Upper lobe of right lung (tissue), 1 donor: ENCODE measurements at places on chromosomes 16 and 17.

- no peaks in the 10 kb centered on the region for H3K27me3 ChIP-seq
- H3K4me1 ChIP-seq: peaks cover 19% of the 10 kb centered on the region
- H3K27ac ChIP-seq: no peak overlapping the region
- no peaks in the 10 kb centered on the region for H3K36me3 ChIP-seq
- H3K4me3 ChIP-seq: no peak overlapping the region
Observed at GRCh38 chr17:15274017-15274416, 8.9 kb upstream of the PMP22 start.

- peaks cover 47% of the 10 kb centered on the region for H3K4me1 ChIP-seq
- no peak overlapping the region for H3K4me3 ChIP-seq
- no peak overlapping the region for H3K27ac ChIP-seq
- no peaks in the 10 kb centered on the region for H3K27me3 ChIP-seq
- peaks cover 5% of the 10 kb centered on the region for H3K36me3 ChIP-seq
Observed at GRCh38 chr16:89370081-89370511, 120.3 kb downstream of the ANKRD11 start.

DNA sequence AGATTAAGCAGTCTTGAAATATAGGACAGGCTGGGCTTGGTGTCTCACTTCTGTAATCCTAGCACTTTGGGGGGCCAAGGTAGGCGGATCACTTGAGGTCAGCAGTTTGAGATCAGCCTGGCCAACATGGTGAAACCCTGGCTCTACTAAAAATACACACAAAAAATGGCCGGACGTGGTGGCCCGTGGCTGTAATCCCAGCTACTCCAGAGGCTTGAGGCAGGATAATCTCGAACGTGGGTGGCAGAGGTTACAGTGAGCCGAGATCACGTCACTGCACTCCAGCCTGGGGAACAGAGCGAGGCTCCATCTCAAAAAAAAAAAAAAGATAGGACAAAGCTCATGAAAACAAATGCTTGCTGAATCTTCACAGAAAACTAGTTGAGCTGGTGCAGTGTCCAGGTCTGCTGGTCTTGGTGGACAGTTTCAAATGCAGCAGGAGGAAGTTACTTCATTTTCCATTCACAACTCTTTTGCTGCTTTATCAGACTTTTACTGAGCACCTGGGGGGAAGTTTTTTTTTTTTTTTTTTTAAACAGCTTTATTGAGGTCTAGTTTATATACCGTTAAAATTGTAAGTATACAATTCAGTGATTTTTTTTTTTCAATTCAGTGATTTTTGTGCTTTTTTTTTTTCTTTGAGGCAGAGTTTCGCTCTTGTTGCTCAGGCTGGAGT lies 45.2 kb downstream of the SNX29 start:
- H3K27me3 ChIP-seq: no peaks in the 10 kb centered on the region
- no peak overlapping the region for H3K27ac ChIP-seq
- no peak for DNase-seq

GRCh38 chr17:59441464-59442096 lies 110.1 kb downstream of the YPEL2 start:
- H3K27me3 ChIP-seq: no peaks in the 10 kb centered on the region
- no peaks in the 10 kb centered on the region for H3K36me3 ChIP-seq
- no peak for DNase-seq

DNA sequence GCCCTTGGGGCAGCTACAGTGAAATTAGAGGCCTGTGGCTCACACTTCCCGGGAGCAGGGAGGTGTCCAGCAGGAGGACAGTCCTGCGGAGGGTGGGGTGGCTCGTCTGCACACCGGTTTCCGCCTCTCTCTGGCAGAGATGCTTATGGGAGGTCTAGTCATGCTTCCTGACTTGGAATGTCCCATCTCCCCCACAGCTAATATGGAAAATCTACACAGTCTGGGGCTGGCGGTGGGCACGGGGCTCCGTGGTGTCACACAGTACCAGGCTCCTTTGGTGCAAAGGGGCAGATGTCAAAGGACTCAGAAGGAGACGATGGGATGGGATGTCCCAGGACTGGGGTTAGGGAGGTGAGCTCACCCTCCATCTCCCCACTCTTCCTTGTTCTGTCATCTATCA lies 44.1 kb upstream of the DOC2B start:
- H3K27ac ChIP-seq: no peak overlapping the region
- no peaks in the 10 kb centered on the region for H3K27me3 ChIP-seq
- no peak overlapping the region for H3K4me3 ChIP-seq
- H3K36me3 ChIP-seq: no peaks in the 10 kb centered on the region
- peak; percentile 51 for DNase-seq

DNA sequence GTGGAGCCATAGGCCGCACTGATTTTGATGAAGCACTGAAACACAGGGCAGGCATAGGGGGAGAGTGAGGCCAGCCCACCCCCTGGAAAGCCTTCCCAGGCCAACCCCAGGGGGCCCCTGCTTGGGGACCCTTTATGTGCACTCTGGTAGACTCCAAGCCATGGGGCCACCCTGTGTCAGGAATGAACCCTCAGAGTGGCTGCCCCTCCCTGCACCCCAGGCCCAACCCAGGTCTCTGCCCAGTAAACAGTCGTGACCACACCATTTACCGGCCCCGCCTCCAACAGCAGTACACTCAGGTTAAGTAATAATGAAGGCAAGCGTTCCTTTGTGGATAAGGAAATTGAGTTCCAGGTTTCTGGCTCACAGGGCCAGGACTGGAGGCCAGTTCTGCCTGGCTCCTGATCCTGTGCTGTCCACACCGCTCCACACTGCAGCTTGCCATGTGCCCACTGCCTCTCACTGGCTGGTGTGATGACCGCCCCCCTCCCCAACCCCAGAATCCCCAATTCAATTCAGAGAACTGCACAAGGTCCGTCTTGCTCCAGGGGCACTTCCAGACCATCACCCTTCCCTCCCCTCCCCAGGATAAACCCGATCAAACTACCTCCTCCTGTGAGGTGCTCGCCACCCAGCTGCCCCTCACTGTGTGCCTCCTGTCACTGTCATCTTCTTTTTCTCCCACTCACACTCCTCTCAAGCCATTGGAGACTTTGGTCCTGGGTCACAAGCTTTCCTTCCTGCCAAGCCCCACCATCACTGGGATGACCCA lies 13.6 kb downstream of the PIMREG start:
- DNase-seq: no peak
- H3K4me1 ChIP-seq: no peaks in the 10 kb centered on the region
- H3K36me3 ChIP-seq: no peaks in the 10 kb centered on the region
- H3K4me3 ChIP-seq: no peak overlapping the region
- H3K27me3 ChIP-seq: peaks cover 7% of the 10 kb centered on the region
- H3K27ac ChIP-seq: no peak overlapping the region

DNA sequence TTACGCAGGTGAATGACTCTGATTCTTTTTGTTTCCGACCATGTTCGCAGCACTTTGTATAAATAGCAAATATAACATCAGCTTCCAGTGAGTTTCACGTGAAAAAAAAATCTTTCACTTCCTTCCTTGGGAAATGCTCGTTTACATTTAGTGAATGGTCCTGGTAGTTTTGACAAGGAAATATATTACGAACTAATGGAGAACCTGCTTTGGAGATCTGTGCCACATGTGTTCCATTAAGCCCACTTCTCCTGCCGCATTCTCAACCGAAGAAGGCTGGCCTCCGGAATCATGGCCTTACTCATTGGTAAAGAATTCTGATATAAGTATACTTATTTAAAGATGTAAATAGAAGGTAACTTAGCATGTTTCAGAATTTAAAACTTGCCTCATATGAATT lies 3.6 kb downstream of the CRAMP1 start:
- no peaks in the 10 kb centered on the region for H3K27me3 ChIP-seq
- peaks cover 45% of the 10 kb centered on the region for H3K4me1 ChIP-seq
- DNase-seq: no peak
- no peak overlapping the region for H3K27ac ChIP-seq
- H3K36me3 ChIP-seq: peaks cover 24% of the 10 kb centered on the region

DNA sequence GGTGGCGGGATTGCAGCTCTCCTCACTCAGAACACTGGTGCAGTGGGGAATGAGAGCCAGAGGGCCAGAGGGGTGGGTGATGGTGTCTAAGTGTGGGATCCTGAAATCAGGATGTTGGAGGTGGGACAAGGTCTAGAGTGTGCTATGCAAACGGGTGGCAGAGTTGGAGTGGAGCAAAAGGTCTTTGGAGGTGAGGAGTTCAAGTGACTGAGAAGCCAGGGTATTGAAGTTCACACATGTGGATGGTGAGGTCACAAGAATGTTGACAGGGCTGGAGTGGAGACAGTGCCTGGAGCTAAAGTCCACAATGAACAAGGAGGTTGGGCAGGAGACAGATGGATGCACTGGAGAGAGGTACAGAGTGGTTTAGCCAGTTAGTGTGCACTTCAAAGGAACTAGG lies 38.3 kb upstream of the MAP3K14 start:
- H3K27ac ChIP-seq: no peak overlapping the region
- no peak overlapping the region for H3K4me3 ChIP-seq
- H3K4me1 ChIP-seq: no peaks in the 10 kb centered on the region
- no peaks in the 10 kb centered on the region for H3K36me3 ChIP-seq
- DNase-seq: peak; percentile 9
- H3K27me3 ChIP-seq: no peaks in the 10 kb centered on the region

DNA sequence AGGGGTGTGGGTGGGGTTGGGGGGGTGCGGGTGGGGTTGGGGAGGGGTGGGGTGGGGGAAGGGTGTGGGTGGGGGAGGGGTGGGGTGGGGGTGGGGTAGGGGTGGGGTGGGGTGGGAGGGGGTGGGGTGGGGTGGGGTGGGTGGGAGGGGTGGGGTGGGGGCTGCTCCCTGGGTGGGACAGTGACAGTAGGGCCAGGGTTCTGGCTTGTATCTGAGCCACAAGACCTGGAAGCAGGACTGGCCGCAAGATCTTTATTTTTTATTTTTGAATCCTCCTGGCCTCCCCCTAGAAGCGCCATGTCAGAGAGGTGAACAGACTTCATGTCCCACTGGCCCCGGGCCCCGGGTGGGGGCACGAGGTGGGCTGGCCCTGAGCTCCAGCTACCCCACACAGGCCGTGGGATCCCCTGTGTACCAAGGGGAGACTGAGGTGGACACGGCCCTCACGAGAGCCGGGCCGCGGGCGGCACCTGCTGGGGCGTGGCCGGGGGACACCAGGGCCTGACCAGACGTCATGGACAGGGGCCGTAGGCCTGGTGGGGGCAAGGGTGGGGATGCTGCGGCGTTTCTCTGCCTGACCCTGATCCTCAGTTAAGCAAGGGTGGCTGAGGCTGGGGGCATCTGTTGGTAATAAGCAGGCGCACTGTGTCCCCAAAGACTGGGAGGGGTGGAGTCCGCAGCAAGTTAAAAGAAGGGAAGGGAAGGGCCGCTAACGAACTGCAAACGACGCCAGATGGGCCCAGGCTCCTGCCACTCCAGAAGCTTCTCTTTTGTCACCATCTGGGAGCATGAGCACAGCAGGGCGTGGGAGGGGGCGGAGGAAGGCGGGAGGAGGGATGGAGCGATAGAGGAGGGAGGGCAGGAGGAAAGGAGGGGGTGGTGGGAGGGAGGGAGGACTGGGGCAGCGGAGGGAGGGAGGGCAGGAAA lies 22.3 kb upstream of the PABPN1L start:
- H3K4me3 ChIP-seq: no peak overlapping the region
- peak overlapping the region; percentile 51 for H3K27ac ChIP-seq
- H3K4me1 ChIP-seq: peaks cover 4% of the 10 kb centered on the region
- H3K27me3 ChIP-seq: no peaks in the 10 kb centered on the region
- DNase-seq: no peak

- H3K27ac ChIP-seq: peak overlapping the region; percentile 79
- H3K4me3 ChIP-seq: no peak overlapping the region
- peaks cover 1% of the 10 kb centered on the region for H3K36me3 ChIP-seq
- peaks cover 74% of the 10 kb centered on the region for H3K4me1 ChIP-seq
- peak; percentile 85 for DNase-seq
- no peaks in the 10 kb centered on the region for H3K27me3 ChIP-seq
Observed at GRCh38 chr17:73291260-73291801, 20.5 kb downstream of the CDC42EP4 start.
